ENCODE measurements at places on chromosomes 11 and 22. TPM values are rescaled to one million over a fixed set of nuclear protein-coding genes. Genes with fewer than 3 reads are reported as not detected.
A peak's percentile ranks its signal among the peaks of the same experiment; 100 is the strongest.

Gene DCPS
- 8.3 TPM for total RNA-seq

- DNase-seq, result no peak
Observed at GRCh38 chr11:12687740-12688139, 13.5 kb downstream of the TEAD1 start.

DNA sequence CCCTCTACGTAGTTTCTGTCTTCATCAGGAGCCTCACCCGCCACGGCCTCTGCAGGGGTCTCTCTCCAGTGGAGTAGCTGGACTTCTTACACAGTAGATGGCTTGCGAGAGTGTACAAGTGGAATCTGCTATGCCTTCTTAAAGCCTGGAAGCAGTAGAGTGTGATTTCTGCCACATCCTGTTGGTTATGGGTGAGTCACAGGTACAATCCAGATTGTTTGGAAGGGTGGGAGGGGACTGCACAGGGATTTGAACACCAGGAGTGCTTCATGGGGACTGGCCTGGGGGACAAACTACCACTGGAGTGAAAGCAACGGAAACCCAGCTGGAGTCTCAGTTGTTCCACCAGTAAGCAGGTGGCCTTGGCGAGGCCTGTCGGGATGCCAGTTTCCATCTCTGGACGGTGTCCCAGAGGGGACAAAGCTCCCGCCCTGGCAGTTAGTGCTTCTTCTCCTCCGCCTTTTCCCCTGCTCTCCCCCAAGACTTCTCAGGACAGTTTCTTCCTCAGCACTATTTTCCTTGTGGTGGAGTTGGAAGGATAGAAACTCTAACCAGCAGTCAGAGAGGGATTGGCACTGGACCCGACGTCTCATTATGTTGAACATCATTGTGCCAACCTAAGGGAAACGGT is 85.0 kb upstream of the RCN1 start:
- DNase-seq, result no peak

DNA sequence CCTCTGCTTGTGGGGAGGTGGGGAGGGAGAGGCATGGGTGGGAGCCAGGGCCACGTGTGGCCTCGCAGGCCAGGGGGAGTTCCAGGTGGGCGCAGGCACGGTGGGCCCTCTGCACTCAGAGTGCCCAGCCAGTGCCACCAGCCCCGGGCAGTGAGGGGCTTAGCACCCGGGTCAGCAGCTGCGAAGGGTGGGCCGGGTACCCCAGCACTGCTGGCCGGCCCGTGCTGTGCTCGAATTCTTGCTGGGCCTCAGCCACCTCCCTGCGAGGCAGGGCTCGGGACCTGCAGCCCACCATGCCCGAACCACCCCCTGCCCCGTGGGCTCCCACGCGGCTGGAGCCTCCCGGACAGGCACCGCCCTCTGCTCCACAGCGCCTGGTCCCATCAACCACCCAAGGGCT is 1277.2 kb downstream of the JRKL start:
- no peak for DNase-seq

Gene TENM4
- 63.3 TPM for total RNA-seq

GRCh38 chr11:64571410-64572091 is 19.5 kb upstream of the SLC22A12 start:
- peak; percentile 68 for DNase-seq

Gene BTBD18
- total RNA-seq, result not detected

All from osteoblast (primary cell).